ENCODE measurements at places on chromosomes 5 and 9. TPM values are rescaled to one million over a fixed set of nuclear protein-coding genes. Genes with fewer than 3 reads are reported as not detected.

GRCh38 chr5:74231697-74232096 lies 408.8 kb downstream of the ENC1 start:
- H3K4me3 ChIP-seq = no peak overlapping the region
- H3K36me3 ChIP-seq = no peaks in the 10 kb centered on the region
- H3K4me1 ChIP-seq = no peaks in the 10 kb centered on the region

DNA sequence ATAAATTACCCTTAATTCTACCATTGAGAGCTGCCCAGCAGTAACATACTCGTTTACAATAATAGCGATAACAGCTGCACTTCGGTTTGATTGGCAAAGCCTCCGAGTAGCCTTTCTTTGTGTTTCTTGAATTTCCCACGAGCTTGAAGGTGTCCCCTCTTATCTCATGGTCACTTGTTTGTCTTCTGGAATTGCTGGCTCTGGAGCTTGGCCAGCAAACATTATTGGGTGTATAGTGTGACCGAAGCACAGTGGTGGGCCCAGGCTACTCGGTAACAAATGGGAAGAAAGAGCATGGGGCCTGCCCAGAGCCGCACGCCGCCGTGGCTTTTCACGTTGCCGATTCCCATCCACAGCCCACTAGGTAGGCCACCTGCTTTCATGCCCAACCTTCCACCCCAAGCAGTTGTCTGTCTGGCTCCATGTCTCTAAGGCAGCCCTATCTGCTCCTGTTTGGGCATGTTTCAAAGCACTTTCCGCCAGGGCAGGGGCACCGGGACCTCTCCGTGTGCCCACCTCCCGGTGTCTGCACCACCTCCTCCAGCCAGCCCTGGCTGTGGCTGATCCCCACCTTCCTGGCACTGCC lies 8.7 kb downstream of the STKLD1 start:
- no peaks in the 10 kb centered on the region for H3K27me3 ChIP-seq
- DNase-seq = no peak
- no peak overlapping the region for H3K27ac ChIP-seq
- H3K36me3 ChIP-seq = no peaks in the 10 kb centered on the region
- H3K4me3 ChIP-seq = no peak overlapping the region
- no peaks in the 10 kb centered on the region for H3K4me1 ChIP-seq

DNA sequence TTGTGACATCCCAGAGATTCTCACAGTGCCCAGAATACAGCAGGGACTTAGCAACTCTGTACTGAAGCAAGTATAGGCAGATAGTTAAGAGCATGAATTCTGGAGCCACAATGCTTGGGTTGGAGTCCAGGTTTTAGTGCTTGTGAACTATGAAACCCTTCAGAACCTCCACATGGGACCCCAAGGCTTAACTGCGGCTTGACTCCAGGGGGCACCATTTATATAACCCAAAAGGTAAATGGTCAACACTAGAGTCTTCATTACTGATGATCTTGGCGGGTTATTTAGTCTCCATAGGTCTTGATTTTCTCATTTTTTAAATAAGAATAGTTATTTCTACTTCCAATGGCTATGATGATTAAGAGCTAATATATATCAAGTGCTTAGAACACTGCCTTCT lies 390.3 kb downstream of the TAF11L14 start:
- no peaks in the 10 kb centered on the region for H3K36me3 ChIP-seq
- H3K4me3 ChIP-seq = no peak overlapping the region
- no peak overlapping the region for H3K27ac ChIP-seq
- no peaks in the 10 kb centered on the region for H3K4me1 ChIP-seq

DNA sequence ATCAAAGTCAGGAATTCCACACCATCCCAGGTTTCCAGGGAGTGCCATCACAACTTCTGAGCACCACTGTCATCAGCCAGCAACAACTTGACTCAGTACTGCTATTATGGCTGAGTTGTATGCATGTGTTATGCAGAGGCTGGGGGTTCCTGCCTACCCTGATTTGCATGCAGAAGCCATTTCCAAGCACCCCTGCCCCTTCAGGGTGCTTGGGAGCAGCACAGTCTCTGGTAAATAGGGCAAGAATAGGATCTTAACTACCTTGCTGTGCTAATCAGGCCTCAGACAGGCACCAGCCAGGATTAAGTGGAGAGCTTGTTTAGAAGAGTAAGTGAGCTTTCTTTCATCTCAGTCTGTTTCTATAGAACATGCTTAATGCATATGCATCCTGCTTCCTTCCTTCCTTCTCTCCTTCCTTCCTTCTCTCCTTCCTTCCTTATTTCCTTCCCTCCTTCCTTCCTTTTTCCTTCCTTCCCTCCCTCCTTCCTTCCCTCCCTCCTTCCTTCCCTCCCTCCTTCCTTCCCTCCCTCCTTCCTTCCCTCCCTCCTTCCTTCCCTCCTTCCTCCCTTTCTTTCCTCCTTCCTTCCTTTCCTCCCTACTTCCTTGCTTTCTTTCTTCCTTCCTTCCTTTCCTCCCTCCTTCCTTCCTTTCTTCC lies 175.7 kb downstream of the FRMD3 start:
- no peak for DNase-seq
- no peaks in the 10 kb centered on the region for H3K4me1 ChIP-seq
- H3K4me3 ChIP-seq = no peak overlapping the region
- H3K27ac ChIP-seq = no peak overlapping the region

- no peak overlapping the region for H3K4me3 ChIP-seq
- no peak overlapping the region for H3K27ac ChIP-seq
- H3K27me3 ChIP-seq = no peaks in the 10 kb centered on the region
- no peak for DNase-seq
These were observed 98.4 kb upstream of the GNAQ start for GRCh38 chr9:78130004-78130403.

C9orf40 gene
- 2.3 TPM for total RNA-seq

FIBCD1 gene
- 0.25 TPM for total RNA-seq
